ENCODE measurements at places on chromosomes 2 and 18.

DNA sequence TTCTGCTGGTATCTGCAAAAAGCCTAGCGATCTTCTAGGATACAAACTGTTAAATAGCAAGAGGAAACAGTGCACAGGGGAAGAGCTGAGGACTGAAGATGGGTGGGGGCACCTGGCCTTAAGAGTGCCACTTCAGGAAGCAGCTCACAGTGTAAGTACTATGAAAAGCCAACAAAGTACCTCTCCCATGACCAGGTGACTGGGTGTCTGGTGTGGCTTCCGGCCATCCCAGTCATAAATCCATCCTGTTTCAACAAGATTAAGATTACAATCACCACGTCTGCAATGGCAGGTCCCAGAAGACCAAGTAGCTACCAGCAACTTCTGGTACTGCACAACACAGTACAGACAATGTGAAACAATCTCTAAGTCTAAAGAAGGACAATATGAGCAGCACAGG is 15.9 kb downstream of the ERFE start:
- no peak for DNase-seq

DNA sequence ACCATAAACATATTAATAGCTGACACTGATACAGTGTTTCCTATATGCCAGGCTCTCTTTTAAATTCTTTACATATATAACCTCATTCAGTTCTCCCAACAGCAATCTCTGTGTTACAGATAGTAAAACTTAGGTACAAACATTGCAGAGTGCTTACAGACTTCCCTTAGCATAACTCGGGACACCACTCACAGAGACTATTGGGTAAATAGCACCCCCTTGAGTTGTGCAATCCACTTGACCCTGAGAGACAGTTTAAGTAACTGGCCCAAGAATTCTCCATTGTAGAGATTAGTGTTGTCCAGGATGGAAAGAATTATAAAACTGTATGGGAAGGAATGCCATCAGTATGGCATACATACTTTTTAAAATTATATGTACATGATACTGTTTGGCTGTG is 110.1 kb downstream of the POLE4 start:
- DNase-seq = no peak

DNA sequence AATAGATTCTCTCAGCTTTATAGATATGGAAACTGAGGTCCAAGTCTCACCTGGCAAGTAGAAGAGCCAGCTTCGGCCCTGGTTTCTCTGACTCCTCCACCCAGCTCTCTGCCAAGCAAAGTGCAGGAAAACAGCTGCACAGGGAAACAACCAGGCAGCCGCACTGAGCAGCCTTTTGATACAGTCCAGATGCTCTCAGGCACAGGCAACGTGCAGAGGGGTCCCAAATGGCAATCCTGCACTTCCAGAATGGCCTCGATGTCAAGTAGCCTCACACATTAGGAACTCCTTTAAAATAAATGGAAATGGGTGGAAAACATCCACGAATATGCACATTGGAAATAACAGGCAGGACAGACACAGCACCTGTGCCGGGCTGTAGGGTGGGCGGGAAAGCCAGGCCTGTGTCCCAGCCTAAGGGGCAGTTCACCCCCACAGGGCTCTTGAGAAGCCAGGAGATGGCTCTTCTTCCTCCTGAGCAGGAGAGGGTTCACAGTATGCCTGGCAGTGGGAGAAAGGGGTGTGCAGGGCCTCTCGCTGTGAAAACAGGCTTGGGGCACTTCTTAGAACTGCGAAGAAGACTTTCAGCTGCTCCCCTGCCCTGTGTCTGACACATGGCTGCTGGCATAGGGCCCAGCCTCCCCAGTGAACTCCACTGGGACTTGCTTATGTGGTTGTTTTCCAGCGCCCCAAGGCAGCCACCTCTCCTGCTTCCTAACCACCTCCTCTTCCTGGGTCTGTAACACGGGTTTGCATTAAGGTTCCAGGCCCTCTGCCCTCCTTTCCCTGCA is 63.9 kb upstream of the TUBA3E start:
- no peak for DNase-seq

GRCh38 chr2:55133467-55134315 is 83.4 kb upstream of the RTN4 start:
- DNase-seq = peak; percentile 33

DNA sequence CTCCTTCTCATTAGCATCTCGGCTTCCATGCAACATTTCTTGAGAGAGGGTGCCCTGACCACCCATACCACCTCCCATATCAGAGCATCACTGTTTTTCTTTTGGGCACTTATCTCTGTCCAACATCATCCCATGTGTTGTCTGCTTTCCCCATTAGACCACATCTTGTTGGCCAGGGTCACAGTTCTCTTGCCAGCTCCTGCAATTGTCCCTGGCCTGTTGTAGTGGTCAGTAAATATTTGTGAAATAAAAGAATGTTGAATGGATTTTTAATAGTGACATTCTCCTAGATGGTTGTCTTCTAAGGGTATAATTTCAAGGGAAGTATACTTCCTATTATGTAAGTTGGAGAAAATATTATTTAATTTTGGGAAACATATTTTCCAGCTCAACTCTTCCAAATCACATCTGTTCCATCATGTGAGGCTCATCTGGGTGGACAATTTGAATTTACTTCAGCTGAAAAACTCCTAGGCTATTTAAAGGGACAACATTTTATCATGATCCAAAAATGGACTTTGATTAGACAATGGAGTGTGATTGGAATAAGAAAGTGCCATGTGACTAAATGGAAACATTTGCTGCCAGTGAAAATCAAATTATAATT is 83.0 kb downstream of the MOGAT1 start:
- DNase-seq = no peak

DNA sequence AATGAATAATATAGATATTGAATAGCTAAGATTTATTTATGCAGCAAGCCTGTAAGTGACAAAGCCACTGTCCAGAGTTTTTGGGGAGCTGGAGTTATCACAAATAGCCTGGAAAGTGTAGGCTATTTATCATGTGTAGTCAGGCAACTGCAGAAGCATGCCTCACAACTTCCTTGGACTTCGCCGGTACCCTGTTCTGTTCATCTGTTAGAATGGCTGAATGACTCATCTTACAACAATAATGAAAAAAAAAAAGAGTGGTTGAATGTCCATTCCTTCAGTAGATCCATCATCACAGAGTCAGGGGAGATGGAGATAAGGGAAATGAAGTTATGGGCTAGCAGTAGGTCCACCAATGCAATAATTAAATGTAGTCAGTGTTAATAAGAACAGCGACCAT is 24.0 kb upstream of the ATP5MC3 start:
- no peak for DNase-seq

DNA sequence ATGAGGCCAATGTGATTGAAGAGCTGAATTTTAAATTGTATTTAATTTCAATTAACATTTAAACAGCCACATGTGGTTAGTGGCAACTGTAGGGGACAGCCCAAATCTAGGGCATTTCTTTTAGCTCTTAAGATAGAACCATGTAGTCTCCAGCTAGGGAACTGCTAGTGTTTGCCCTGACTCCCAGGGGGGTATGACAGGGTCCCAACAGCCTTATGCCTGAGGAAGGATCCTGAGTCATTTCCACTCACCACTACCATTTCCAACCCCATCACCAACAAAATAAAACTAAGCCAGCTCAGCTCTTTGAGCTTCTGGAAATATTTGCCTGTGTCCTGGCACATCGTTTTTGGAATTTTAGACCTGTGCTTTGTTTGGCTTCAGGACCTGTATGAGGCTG is 13.7 kb upstream of the GMCL1 start:
- DNase-seq = no peak

- DNase-seq = no peak
Observed at GRCh38 chr2:72109904-72110303, 37.8 kb downstream of the CYP26B1 start.

DNA sequence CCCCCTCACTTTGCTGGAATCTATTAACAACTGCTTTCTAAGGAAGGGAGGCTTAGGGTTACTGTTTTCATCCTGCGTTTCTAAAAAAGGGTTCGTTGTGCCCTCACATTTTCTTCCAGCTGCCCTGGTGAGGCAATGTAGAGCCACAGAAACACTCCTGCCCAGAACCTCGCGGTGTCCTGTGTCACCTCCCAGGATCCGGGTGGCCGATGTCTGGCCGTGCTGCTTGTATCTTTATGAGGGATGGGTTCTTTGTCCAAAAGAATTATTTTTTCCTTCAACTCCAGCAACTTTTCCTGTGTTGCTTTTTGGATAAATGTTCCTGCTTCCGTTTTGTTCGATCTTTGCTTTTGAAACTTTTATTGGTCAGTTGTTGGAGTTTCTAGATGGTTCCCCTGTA is 291.8 kb upstream of the HS6ST1 start:
- DNase-seq = no peak

- DNase-seq = no peak
Observed at GRCh38 chr2:174080672-174081121, 115.5 kb upstream of the SP3 start.

DNA sequence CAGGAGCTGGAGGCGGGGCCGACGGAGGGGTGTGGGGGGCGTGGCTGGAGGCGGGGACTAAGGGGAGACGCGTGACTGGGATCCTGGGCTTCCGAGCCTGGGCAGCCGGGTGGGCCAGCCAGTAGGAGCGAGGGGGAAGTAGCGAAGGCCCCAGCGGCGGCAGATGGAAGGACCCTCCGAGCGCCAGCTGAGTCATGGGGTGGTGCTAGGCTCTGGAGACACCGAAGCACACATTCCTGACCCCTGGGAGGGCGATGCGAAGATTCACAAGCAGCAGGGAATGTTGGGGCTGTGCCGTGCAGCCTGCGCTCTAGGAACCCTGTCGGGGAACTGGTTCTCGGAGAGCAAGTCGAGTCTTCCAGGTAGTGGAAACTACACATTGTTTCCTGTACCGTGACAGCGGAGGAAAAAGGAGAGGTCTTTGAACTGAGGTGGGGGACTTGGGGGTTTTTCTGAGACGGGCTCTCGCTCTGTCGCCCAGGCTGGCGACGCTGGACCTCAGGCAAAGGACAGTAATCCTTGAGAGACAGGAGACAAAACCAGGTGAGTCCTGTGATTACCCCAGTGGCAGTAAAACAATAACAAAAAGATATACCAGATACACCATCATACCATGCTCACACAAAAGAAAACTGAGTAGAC is 650 bp upstream of the AFG3L2 start:
- DNase-seq = no peak

DNA sequence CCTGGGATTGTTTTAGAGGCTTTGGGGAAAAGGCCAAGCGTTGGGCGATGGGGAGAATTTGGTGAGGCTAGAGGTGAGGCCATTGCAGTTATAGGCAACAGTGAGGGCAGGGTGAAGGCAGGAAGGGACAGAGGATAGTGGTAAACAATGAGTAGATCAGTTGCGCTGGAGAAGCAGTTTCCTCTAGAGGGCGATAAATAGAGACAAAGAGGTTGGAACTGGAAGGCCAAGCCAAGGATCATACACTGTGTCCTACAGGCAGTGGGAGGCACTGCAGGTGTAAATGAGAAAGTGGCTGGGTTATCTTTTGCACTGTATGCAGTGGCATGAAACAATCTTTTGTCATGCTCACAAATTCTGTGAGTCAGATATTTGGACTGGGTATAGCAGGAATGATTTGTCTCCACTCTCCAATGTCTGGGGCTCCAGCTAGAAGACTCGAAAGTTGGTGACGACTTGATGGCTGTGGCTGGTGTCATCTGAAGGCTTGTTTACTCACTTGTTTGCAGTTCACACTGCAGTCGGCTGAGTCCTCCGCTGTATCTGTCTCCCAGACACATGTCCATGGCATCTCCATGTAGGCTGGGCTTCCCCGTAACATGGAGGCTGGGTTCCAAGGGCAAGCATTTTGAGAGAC is 82.1 kb downstream of the TNP1 start:
- no peak for DNase-seq

DNA sequence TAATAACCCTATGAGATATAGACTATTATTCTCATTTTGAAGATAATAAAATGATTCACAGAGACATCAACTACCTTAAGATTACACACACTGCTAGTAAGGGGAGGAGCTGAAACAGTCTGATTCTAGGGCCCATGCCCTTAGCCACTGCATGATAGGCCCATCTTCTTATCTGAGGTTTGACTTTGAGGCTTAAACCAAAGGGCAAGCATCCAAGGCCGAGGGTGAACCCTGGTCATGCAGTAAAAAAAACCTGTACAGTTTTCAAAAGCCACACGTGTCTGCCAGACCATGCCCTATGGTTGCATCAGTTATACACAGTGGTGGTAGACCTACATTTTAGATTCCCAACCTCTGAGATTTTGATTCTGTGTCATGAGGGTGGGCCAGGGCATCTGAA is 44.8 kb downstream of the POLE4 start:
- DNase-seq = no peak

DNA sequence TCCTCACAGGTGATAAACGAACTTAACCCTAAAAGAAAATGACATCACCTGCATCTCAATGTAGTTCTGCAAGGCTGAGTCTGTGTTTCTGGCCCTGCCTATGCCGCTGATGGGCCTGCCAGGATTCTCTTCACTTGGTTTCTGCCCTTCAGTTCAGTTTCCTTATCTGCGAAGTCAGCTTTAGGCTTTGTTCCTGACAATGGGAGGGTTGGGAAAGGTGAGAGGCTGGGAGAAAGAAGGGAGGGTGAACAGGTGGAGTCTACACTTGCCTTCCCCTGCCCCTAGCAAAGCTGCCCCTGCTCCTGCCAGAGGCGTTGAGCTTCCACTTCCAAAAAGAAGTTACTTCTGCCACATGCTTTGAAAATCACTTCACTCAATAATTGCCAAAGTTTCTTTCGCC is 124.0 kb upstream of the APCDD1 start:
- no peak for DNase-seq

DNA sequence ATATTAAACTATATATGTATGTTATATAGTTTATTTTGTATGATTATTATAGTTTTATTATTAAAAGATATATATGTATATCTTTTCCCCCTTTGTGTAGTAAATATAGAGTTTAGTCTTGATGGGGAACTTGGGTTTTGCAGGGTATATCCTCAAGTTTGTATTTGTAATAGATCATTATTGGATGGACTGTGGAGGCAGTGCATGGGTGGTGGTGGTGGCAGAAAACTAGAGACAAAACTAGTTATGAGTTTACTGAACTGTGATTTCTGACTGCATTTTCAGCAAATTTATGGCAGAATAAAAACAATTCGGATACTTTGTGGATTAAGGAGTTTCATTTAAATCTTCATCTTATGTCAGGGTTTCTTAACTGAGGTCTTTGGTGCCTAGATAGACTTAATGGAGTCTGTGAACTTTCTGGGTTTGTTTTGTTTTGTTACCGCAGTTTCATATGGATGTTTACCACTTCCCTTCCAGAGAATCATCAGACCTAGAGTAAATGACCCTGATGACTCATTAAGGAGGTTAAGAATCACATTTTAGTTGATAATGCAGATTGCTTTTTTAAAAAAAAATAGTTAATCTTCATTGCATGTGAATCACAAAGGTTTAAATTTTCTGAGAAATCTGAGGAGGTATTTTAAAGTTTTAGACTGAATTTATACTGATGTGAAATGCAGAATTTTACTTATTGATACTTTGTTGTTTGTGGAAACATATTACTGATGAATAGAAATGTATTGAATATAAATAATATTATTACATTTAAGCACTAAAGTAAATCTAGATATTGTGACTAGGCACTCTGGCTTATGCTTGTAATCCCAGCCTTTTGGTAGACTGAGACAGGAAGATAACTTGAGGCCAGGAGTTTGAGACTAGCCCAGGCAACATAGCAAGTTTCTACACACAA is 14.5 kb downstream of the EPC2 start:
- DNase-seq = no peak

GRCh38 chr18:68480196-68480595 is 234.7 kb downstream of the TMX3 start:
- no peak for DNase-seq

Measured in stimulated activated CD8-positive, alpha-beta memory T cell treated with anti-CD3 and anti-CD28 coated beads, Interleukin-7, amount 100 ng/mL, for 4 hours (primary cell).